ENCODE measurements at places on chromosomes 7 and 10.

GRCh38 chr7:1242606-1243289 is 10.1 kb downstream of the UNCX start:
- DNase-seq: no peak

DNA sequence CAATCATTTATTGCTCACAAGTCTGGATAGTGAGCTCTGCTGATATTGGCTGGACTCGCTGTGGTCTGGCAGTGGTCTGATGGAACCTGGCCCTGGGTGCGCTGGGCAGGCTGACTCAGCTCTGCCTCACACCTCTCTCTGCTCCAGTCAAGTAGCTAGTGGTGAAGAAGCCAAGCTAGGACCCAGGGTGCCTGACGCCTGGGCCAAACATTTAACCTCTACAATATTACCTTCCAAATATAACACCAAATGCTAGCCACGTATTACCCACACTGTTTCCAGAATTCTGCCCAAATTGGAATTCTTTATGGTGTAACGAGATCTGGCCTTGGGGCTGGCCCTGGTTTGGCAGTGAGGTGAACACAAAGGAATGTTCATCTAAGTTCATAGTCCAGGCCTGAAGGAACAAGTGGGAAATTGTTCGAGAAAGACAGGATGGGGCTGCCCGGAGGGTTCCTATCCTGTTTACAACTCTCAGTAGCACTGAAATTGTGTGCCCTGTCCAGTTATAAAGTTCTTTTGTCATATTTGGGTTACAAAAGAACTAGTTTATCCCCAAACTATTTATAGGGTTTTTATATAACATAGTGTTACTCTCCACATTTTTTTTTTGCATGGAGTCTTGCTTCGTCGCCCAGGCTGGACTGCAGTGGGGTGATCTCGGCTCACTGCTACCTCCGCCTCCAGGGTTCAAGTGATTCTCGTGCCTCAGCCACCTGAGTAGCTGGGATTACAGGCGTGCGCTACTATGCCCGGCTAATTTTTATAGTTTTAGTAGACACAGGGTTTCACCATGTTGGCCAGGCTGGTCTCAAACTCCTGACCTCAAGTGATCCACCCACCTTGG is 16.3 kb downstream of the OR2AE1 start:
- DNase-seq: no peak

- no peak for DNase-seq
Observed at GRCh38 chr7:155066417-155066950, 3.6 kb upstream of the HTR5A start.

GRCh38 chr10:514137-514671 is 175.3 kb downstream of the DIP2C start:
- no peak for DNase-seq

DNA sequence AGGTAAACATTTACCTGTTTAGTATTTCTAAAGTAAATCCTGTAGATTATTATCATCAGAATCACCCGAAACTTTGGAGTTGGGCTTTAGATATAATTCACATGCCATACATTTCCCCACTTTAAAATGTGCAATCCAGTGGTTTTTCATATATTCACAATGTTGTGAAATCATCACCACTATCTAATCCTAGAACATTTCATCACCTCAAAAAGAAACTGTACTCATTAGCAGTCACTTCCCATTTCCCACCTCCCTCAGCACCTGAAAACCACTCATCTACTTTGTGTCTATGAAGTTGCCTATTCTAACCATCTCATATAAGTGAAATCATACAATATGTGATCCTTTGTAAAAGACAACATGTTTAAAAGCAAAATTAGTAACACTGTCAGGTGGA is 182.6 kb downstream of the FZD1 start:
- no peak for DNase-seq

DNA sequence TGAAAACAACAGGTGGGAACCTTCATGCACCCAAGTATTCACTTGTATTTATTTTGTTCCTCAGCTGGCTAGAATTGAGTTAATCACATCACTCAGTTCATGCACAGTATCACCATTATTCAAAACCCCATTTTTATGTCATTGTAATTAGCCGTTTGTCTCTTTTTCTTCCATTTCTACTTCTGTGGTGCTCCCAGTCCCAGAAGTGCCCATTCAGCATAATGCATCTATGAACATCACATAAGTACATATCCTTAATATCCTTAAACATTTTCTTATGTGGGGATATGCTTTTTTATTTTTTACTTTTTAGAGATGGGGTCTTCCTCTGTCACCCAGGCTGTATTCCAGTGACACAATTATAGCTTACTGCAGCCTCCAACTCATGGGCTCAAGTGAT is 510.9 kb upstream of the MGMT start:
- no peak for DNase-seq

GRCh38 chr7:139635526-139636302 is 112.2 kb downstream of the CLEC2L start:
- DNase-seq: no peak

- DNase-seq: no peak
Observed at GRCh38 chr7:45076946-45077345, 11.8 kb downstream of the NACAD start.

GRCh38 chr10:22986771-22987542 is 59.1 kb downstream of the ARMC3 start:
- DNase-seq: peak; percentile 37

DNA sequence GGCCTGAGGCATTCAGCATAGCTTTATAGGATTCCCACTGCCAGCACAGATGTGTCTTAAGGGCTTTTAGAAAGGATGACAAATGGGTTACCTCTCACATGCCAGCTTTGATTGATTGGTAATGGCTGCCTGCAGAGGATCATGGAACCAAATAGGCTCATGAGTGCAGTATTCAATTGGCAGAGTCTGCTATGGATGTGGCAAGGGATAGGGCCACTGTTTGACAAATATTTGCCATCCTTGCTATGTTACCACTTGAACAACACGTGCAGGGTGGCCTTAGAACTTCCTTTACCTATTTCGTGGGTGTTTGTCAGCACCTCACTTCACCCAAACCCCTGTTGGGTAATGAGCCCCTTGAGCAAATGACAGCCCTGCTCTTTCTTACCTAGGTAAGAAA is 139.2 kb downstream of the C10orf105 start:
- no peak for DNase-seq

- no peak for DNase-seq
Observed at GRCh38 chr7:83876593-83876992, 227.7 kb upstream of the SEMA3E start.

GRCh38 chr7:3056234-3057065 is 12.8 kb upstream of the CARD11 start:
- DNase-seq: no peak

GRCh38 chr7:21580073-21580521 is 37.3 kb downstream of the DNAH11 start:
- no peak for DNase-seq

GRCh38 chr10:93437086-93437945 is 44.8 kb downstream of the MYOF start:
- DNase-seq: no peak

DNA sequence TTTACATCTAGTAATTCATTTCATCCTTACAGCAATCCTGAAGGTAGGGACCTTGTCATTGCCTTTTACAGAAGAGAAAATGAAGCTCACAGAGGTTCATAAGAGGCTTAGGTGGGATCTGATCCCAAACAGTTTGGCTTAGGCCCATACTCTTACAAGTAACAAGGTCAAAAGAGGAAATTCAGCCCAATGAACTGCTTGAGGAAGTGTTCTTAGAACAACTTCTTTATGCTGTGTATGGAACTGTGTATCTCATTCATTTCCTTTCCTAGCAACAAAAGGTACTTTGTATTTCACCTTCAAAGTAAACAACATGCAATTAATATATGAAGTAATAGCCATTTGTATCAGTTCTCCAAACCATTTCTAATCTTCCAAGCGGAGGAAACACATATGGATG is 79.3 kb downstream of the AVL9 start:
- DNase-seq: no peak

DNA sequence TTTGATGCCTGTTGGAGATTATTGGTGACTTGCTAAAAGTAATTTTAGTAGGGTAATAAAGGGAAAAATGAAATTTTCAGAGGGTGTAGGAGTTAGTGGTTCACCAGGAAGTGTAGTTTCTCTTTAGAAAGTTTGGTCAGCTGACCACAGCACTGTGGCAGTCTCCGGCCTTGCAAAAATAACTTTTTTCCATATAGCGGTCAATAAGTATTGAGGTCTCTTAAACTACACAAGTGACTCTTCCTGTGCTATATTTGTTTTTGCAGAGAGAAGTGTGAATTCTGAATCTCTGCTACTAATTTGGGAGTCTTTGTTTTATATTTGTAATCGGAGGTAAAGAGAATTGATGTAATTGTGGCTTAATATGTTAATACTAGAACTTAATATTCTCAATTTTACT is 24.3 kb downstream of the PTPN12 start:
- DNase-seq: no peak

DNA sequence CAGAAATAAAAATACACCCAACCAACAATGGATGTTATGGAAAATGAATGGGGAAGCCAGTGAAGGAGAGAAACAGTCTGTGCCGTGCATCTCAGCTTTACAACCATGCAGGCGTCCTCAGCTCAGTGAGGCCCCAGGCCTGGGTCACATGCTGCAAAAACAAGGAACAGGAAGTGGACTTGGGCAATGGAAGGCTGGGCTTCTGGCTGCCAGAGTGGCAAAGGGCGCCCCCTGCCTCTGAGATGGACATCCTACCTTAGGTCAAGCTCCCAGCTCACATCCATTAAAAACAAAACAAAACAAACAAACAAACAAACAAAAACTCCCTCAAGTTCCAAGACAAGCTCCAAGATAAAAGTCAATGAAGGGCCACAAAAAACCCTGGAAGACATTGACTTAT is 54.7 kb upstream of the AFAP1L2 start:
- DNase-seq: no peak

- DNase-seq: peak; percentile 93
Observed at GRCh38 chr7:125567686-125568085, 638.1 kb upstream of the POT1 start.

- DNase-seq: no peak
Observed at GRCh38 chr7:125926621-125927020, 997.0 kb upstream of the POT1 start.

- DNase-seq: no peak
Observed at GRCh38 chr7:64744680-64745079, 49.5 kb upstream of the ZNF138 start.

- DNase-seq: no peak
Observed at GRCh38 chr7:87735360-87735759, 107.2 kb downstream of the RUNDC3B start.

DNA sequence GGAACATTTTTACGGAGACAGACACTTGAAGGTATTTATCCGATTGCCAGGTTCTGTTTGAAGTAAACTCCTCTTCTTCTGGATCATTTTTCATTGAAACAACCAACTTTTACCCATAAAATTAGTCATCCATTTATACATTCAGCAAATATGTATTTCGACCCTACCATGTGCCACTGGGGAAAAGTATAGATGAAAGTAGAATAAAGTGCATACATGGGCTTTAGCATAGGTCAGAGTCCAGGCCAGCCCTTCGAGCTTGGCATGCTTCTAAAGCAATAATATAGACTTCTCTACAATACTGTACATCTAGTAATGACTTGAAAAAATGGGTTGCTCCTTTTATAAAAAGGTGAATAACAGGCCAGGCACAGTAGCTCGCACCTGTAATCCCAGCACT is 10.1 kb downstream of the SLC25A16 start:
- no peak for DNase-seq

DNA sequence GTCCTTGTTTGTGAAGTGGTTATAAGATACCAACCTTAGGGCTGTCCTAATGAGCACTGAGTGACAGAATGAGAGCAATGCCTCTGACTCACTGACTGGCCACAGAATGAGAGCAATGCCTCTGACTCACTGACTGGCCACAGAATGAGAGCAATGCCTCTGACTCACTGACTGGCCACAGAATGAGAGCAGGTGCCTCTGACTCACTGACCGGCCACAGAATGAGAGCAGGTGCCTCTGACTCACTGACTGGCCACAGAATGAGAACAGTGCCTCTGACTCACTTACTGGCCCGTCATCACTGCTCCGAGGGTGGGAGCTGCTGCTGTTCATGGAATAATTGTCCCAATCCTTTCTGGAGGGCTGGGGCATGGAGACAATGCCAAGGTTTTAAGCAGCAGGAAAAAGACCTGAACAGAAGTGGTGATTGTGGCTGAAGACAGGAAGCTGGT is 265.2 kb upstream of the PPP2R2D start:
- DNase-seq: no peak

- no peak for DNase-seq
Observed at GRCh38 chr7:28409716-28410627, 2.3 kb upstream of the CREB5 start.

- DNase-seq: no peak
Observed at GRCh38 chr10:108735380-108735779, 1187.9 kb downstream of the XPNPEP1 start.

- DNase-seq: no peak
Observed at GRCh38 chr7:92834507-92835260, 1.7 kb downstream of the CDK6 start.

Data from NCI-H446 treated with DMSO at 0.1 percent for 48 hours (cell line).